ENCODE measurements at places on chromosomes 6 and 20. TPM values are rescaled to one million over a fixed set of nuclear protein-coding genes. Genes with fewer than 3 reads are reported as not detected.

The ABHD16B gene
- not detected for total RNA-seq

The MUC21 gene
- total RNA-seq: 1.7 TPM

The TNF gene
- not detected for total RNA-seq

The ELOVL2 gene
- not detected for total RNA-seq

The SNHG17 gene
- 11.0 TPM for total RNA-seq

The CGAS gene
- total RNA-seq: 4.2 TPM

The RIPOR3 gene
- 15.6 TPM for total RNA-seq

The ATP6V1G2 gene
- total RNA-seq: not detected

The CAGE1 gene
- total RNA-seq: not detected

The SOX4 gene
- 28.1 TPM for total RNA-seq

- H3K4me1 ChIP-seq: peaks cover 100% of the 10 kb centered on the region
- peak overlapping the region; percentile 99 for H3K27ac ChIP-seq
- no peak for DNase-seq
- H3K4me3 ChIP-seq: no peak overlapping the region
- H3K36me3 ChIP-seq: no peaks in the 10 kb centered on the region
Measured at GRCh38 chr20:47353239-47353691, 3.2 kb downstream of the ZMYND8 start.

DNA sequence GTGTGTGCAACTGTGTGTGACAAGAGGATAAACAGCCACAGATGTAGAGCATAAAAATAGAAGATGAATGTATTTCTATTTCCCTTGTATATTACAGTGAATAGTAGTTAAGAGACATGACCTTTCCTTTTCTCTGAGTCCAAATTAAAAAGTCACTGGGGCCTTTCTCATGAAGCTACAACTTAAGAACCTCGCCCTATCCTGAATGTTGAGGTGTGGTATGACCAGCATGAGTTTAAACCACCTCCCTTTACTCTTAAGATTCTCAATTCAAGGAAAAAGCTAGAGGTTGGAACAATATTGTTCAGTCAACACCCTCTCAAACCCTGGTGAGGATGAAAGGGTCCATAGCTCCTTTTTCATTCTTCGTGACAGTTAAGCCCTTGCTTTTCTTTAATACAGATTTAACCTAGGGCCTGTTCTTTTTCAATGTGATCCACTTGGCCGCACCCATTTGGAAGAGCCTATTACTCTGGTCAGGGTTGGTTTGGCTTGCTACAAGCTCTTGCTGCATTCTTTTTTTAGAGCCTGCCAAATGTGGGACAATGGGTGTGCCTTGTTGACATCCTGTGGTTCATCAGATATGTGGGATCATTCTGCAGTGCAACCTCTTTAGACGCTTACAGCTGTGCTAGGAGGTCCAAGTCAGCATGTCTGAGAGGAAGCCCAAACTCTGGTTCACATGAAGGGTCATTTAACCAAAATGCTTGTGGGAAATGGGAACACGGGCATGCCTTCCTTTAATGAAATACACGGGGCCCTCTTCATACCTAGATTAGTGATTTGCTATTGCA, 290.0 kb downstream of the HAO1 start:
- H3K27me3 ChIP-seq: no peaks in the 10 kb centered on the region
- H3K4me1 ChIP-seq: no peaks in the 10 kb centered on the region
- no peak overlapping the region for H3K4me3 ChIP-seq
- H3K36me3 ChIP-seq: no peaks in the 10 kb centered on the region

GRCh38 chr20:42844751-42845150, 345.0 kb downstream of the PTPRT start:
- no peaks in the 10 kb centered on the region for H3K4me1 ChIP-seq
- no peak overlapping the region for H3K27ac ChIP-seq
- no peaks in the 10 kb centered on the region for H3K36me3 ChIP-seq
- DNase-seq: no peak
- H3K27me3 ChIP-seq: no peaks in the 10 kb centered on the region

DNA sequence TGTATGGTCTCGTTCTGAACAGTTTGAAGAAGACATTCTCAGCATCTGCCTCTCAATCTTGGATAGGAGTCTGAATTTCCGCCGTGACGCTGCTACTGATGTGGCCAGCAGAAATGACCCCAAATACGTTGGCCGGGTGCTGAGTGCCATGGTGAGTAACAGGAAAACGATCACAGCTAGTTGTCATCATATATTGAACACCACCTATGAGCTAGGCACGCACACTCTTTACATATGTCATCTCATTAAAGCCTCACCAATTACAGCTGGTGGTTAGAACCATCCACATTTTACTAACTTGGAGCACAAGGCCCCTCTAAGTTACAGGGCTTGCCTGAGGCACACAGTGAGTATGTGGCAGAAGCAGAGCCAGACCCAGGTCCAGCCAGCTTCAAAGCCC, 17.1 kb downstream of the TGM3 start:
- DNase-seq: no peak
- H3K27ac ChIP-seq: no peak overlapping the region
- no peak overlapping the region for H3K4me3 ChIP-seq

DNA sequence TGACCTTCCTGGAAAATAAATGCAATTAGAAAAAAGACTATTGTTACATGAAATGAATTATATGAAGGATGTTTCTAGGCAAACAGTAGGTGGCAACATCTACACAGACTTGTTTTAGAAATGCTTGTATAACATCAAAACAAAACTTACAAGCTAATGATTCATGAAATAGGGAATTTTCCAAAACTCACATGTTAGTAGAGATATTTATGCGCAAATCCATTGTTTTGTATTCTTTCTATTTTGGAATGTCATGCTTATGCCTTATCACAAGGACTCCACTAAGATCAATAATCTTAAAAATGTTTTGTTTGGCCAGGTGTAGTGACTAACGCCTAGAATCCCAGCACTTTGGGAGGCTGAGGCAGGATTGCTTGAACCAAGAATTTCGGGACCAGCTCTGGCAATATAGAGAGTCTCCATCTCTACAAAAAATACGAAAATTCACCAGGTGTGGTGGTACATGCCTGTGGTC, 32.3 kb upstream of the LGSN start:
- H3K4me3 ChIP-seq: no peak overlapping the region
- H3K27ac ChIP-seq: peak overlapping the region; percentile 39
- no peaks in the 10 kb centered on the region for H3K36me3 ChIP-seq
- DNase-seq: no peak
- peaks cover 48% of the 10 kb centered on the region for H3K4me1 ChIP-seq

DNA sequence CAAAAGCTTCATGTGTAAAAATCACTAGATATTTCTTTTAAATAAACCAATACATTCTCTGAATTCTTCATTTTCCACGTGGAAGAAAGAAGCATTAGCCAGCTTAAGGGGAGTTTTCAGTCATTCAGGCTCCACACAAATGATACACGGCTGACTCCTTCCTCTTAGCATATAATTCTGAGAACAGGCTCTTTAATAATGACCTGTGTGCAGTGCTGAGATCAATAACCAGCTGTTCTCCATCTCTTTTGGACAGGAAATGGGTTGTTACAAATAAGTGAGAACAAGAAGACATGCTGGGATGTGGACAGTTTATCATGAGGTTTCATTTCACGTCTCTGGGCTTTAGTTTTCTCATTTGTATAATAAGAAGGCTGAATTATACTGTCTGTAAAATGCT, 146.9 kb upstream of the C6orf118 start:
- no peak overlapping the region for H3K4me3 ChIP-seq
- no peak for DNase-seq
- H3K36me3 ChIP-seq: no peaks in the 10 kb centered on the region
- H3K4me1 ChIP-seq: no peaks in the 10 kb centered on the region

GRCh38 chr6:149109397-149110070, 208.0 kb upstream of the TAB2 start:
- no peaks in the 10 kb centered on the region for H3K27me3 ChIP-seq
- DNase-seq: no peak
- no peaks in the 10 kb centered on the region for H3K36me3 ChIP-seq
- no peak overlapping the region for H3K27ac ChIP-seq
- no peak overlapping the region for H3K4me3 ChIP-seq

GRCh38 chr20:46309945-46310344, 1.6 kb upstream of the CDH22 start:
- peaks cover 46% of the 10 kb centered on the region for H3K4me1 ChIP-seq
- H3K27ac ChIP-seq: no peak overlapping the region
- no peak overlapping the region for H3K4me3 ChIP-seq
- H3K36me3 ChIP-seq: no peaks in the 10 kb centered on the region
- peaks cover 82% of the 10 kb centered on the region for H3K27me3 ChIP-seq
- no peak for DNase-seq

GRCh38 chr6:87572883-87573282, 16.9 kb downstream of the RARS2 start:
- H3K27ac ChIP-seq: no peak overlapping the region
- no peaks in the 10 kb centered on the region for H3K27me3 ChIP-seq
- H3K36me3 ChIP-seq: peaks cover 18% of the 10 kb centered on the region
- peaks cover 35% of the 10 kb centered on the region for H3K4me1 ChIP-seq
- H3K4me3 ChIP-seq: no peak overlapping the region
- DNase-seq: no peak

DNA sequence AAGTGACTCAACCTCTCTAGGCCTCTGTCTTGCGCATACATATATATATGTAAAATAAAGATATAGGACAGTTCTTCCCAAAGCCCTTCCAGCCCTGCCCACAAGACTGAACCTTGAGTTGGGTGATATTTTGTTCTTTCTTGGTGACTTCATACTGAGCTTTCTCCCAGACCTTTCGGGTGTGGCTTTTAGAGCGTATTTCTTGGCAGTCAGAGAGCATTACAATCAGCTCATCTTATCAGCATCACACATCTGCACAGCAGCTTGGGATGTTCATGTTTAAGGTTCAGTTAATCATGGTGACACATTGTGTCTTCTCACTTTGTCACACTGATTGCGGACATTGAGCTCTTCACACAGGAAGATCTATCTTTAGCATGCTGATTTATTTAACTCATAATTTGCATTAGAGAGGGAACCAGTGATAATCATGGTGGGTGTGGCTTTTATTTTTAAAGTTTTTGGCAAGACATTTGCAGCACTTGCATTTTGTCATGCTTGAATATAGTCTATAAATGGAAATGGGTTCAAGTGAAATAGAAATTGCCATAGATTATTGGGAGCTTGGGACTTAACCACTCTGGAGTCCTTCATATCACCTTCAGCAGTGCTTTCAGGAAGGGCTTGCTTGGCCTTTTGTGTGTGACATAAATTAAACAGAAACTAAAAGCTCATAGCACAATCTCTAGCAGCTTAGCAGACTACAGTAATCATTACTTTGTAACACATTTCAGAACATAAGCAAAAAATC, 8.3 kb downstream of the KIF3B start:
- no peaks in the 10 kb centered on the region for H3K36me3 ChIP-seq
- DNase-seq: no peak
- H3K4me3 ChIP-seq: no peak overlapping the region
- H3K27me3 ChIP-seq: no peaks in the 10 kb centered on the region
- peaks cover 59% of the 10 kb centered on the region for H3K4me1 ChIP-seq

DNA sequence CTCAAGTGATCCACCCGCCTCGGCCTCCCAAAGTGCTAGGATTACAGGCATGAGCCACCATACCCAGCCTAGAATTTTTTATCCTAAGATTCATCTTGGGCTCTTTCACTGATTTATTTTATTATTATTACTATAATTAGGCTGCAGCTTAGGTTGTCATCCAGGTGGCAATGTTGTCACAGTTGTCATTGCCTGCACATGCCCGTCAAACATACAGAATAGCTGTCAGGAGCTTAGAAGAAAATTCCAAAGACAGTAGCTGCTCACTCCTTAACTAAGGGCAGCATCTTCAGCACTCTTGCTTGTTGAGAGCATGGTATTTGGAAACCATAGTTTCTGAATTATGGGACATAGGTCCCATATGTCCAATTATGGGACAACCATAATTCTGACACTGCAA, 334.9 kb upstream of the AGPAT4 start:
- H3K4me3 ChIP-seq: no peak overlapping the region
- no peaks in the 10 kb centered on the region for H3K36me3 ChIP-seq
- no peaks in the 10 kb centered on the region for H3K27me3 ChIP-seq
- no peak overlapping the region for H3K27ac ChIP-seq
- H3K4me1 ChIP-seq: no peaks in the 10 kb centered on the region
- no peak for DNase-seq

DNA sequence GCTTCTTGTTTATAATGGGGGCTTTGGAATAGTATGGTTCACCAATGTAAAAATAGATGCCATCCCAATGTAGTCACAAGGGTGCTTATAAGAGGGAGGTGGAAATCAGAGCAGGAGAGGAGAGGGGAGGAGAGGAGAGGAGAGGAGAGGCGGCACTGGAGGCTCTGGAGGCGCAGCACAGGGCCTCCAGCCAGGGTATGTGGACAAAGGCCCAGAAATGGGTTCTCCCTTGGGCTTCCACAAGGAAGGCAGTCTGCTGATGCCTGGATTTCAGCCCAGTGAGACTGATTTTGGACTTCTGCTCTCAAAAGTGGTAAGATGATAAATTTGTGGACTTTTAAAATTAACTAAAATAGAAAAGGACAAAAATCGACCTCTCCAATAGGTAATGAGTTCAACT, 116.8 kb downstream of the RNASET2 start:
- no peaks in the 10 kb centered on the region for H3K27me3 ChIP-seq
- H3K4me1 ChIP-seq: no peaks in the 10 kb centered on the region
- DNase-seq: no peak
- no peak overlapping the region for H3K4me3 ChIP-seq
- no peak overlapping the region for H3K27ac ChIP-seq
- H3K36me3 ChIP-seq: no peaks in the 10 kb centered on the region

GRCh38 chr6:72535124-72535523, 86.7 kb upstream of the KCNQ5 start:
- H3K4me3 ChIP-seq: no peak overlapping the region
- no peak overlapping the region for H3K27ac ChIP-seq
- DNase-seq: no peak
- no peaks in the 10 kb centered on the region for H3K4me1 ChIP-seq
- H3K36me3 ChIP-seq: no peaks in the 10 kb centered on the region

GRCh38 chr20:25099601-25100140, 17.7 kb upstream of the VSX1 start:
- H3K27ac ChIP-seq: no peak overlapping the region
- no peaks in the 10 kb centered on the region for H3K27me3 ChIP-seq
- H3K4me3 ChIP-seq: no peak overlapping the region
- no peak for DNase-seq

DNA sequence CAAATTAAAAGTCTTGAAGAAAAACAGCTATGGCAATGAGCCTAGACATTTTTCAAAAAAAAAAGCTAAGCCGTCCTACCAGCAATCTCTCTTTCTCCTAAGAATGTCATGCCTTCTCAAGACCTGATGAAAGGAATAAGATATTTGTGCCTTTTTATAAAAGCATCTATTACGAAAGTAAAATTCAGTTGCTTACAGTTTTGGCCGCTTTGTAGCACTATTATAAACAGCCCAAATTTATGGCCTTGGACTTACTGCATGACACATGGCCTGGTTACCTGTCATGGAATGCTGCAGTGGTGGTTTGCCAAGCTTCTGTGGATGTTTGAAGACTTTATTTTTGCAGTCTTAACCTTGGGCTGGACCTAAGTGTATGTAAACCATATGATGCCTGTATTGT, 22.2 kb upstream of the VAPB start:
- no peak for DNase-seq
- H3K4me1 ChIP-seq: no peaks in the 10 kb centered on the region
- no peak overlapping the region for H3K4me3 ChIP-seq
- H3K27ac ChIP-seq: no peak overlapping the region
- H3K27me3 ChIP-seq: no peaks in the 10 kb centered on the region
- H3K36me3 ChIP-seq: peaks cover 49% of the 10 kb centered on the region

- H3K4me1 ChIP-seq: no peaks in the 10 kb centered on the region
- DNase-seq: no peak
- H3K4me3 ChIP-seq: no peak overlapping the region
- H3K27me3 ChIP-seq: no peaks in the 10 kb centered on the region
- H3K36me3 ChIP-seq: no peaks in the 10 kb centered on the region
Measured at GRCh38 chr20:51910321-51911050, 108.2 kb upstream of the SALL4 start.

GRCh38 chr6:42239333-42239732, 21.7 kb upstream of the MRPS10 start:
- no peaks in the 10 kb centered on the region for H3K4me1 ChIP-seq
- no peak overlapping the region for H3K4me3 ChIP-seq
- H3K27ac ChIP-seq: no peak overlapping the region
- peaks cover 65% of the 10 kb centered on the region for H3K36me3 ChIP-seq
- no peak for DNase-seq

All from stomach (tissue), 19 donors.